ENCODE measurements at places on chromosomes 3 and 15.

- no peak for DNase-seq
Measured at GRCh38 chr3:53712817-53713388, 133.3 kb downstream of the CHDH start.

DNA sequence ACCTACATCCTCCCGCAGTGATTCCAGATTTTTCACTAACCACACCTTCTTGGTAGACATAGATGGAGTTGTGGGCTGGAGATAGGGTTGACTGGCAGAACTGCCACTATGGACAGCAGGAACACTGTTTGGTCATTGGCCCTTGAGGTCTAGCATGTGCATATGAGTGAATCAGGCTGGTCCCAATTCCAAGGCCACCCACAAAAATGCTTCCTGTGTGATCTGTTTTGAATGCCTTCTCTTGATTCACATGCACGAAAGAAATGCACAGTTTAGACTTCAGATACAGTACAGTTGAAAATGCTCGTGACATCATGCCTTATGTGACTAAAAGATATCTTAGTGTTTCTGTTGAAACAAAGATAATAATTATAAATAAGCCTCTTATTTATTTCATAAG lies 285.8 kb upstream of the SEMA6D start:
- DNase-seq, result no peak

GRCh38 chr15:81308260-81308659 lies 15.7 kb downstream of the STARD5 start:
- DNase-seq, result no peak

GRCh38 chr15:54387799-54388198 lies 409.6 kb downstream of the UNC13C start:
- DNase-seq, result no peak

GRCh38 chr15:47434596-47434995 lies 282.7 kb upstream of the SEMA6D start:
- DNase-seq, result no peak

DNA sequence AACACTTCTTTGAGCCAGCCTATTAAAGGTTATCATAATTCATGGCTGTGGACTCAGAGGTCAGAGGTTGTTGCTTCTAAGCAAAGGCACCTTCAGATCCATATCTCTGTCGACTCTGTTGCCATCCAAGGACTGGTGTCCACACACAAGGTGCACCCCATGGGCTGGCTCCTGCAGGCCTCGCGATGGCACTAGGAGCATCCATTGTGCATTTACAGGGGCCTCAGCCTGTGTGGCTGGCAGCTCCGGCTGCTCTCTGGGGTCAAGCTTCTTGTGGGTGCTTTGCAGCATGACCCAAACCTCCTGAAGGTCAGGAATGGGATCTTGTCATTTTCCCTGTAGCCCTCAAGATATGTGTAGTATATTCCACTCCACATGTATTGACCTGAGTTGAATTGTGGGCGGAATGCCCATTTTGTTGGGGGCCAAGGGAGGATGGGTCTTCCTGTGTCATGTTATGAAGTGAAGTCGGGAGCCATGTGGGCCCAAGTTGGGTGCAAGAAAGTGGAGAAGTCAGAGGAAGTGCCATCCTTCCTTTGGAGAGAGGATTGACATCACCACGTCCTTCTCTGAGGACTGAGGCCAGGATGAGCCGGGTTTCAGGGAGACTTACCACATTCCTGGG lies 43.9 kb downstream of the CHDH start:
- no peak for DNase-seq

GRCh38 chr3:106329521-106329920 lies 460.7 kb upstream of the CBLB start:
- no peak for DNase-seq

GRCh38 chr3:159796744-159797143 lies 191.9 kb upstream of the IL12A start:
- no peak for DNase-seq

- DNase-seq, result no peak
Measured at GRCh38 chr3:115165266-115165665, 18.2 kb upstream of the ZBTB20 start.

- DNase-seq, result no peak
Measured at GRCh38 chr3:147385059-147386012, 21.0 kb downstream of the ZIC4 start.

GRCh38 chr3:115156046-115156654 lies 9.1 kb upstream of the ZBTB20 start:
- no peak for DNase-seq

DNA sequence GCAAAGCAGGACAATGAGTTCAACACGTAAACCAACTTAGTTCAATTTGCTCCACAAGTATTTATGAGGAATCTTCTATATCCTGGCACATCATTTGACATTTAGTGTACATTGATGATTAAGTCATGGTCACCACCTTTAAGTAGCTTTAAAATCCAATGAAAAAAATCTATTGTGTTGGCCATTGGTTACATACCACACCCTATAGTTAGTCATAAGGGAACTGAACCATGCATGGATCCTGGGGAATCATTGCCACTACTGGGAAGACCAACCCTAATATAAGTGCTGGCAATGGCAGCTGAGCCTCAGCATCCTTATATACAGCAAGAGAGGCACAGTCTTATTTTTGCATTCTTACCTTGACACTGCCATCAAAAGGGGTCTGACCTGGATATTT lies 502.5 kb downstream of the MECOM start:
- no peak for DNase-seq

DNA sequence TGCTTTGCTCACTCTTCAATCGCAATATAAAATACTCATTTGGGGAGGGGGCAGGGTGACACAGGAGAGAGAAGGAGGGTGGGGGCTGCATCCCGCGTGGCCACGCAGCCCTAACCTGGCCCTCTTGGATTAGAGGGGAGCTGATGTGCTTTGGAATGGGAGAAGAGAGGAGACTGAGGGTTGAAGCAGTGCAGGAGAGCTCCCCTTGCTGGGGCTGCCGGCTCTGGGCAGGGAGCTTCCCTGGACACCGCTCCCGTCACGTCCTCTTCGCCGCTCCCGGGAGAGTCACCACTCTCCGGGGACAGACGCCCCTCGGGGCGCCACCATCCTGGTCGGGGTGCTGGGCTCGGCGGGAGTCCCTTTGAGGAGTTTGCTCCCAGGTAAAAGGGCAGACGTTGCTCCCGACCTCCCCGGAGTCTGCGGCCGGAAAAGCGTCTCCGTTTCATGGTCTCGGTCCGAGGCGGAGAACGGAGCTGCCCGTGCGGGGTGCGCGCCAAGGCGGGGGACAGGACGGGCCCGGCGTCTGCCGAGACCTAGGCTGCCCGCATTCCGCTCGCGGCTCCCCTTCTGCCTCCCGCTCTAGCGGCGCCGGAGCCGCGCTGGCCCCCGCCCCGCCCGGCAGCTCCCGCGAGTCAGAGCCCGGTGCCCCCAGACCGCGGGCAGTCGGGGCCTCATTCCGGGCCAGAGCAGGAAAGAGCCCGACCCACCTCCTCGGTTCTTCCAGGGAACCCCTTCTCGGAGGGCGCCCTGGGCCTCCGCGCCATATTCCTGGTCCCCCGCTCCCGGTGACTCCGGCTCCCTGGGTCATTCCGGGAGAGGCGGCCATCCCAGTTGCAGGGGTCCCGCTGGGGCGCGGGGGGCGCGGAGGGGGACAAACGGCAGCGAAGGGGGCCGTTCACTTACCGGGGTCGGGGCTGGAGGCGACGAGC lies 603 bp downstream of the SLC7A14 start:
- peak; percentile 68 for DNase-seq

DNA sequence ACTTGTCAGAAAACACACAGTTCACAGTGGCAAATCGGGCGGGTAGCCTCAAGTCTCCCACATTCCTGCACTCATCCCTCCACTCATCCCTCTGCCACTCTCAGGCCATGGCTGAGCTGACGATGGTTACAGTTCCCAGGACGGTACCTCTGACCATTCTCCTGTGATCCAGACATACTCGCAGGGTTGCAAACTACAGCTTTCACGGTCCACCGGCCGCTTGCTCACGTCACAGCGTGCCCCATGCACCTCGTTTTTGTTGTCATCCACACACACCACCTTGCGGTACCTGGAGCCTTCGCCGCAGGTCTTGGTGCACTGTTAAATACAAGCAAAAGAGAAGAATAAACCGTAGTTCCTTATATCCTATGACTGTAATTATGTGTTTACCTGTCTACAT lies 137.1 kb downstream of the ADAMTS9 start:
- DNase-seq, result no peak

- peak; percentile 64 for DNase-seq
Measured at GRCh38 chr3:194472290-194472920, 14.4 kb downstream of the ATP13A3 start.

DNA sequence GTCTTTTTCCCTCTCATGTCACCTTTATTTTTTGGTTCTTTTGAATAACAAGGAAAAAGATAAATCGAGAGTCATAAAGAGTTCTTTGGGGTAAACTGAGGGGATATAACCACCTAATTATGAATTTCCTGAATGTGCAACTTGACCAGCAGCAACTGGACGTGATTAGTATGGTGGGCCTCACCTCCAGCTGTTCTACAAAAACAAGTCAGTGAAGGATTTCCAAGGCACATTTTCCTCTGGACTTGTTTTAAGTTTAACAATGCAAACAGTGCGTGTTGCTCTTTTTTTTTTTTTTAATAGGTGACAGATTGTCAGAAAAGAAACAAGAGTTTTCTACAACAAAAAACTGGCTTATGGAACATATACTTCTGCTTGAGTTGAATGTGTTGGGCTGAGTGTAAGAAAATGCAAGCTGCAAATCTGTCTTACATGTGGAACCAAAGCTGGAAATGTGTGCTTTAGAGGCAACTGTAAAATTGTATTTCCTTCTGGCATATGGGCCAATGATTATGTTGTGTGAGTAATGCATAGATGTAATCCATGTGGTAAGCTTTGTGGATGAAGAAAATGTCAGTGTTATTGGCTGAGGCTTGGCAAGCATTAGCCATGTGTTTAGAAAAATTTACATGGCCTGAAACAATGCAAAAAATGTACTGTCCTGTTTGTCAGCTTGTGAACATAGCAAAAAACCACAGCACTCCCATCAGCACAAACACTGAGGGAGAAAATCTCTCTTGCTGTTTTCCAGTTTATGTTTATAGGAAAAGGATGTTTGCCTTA lies 44.5 kb upstream of the FNDC3B start:
- no peak for DNase-seq

DNA sequence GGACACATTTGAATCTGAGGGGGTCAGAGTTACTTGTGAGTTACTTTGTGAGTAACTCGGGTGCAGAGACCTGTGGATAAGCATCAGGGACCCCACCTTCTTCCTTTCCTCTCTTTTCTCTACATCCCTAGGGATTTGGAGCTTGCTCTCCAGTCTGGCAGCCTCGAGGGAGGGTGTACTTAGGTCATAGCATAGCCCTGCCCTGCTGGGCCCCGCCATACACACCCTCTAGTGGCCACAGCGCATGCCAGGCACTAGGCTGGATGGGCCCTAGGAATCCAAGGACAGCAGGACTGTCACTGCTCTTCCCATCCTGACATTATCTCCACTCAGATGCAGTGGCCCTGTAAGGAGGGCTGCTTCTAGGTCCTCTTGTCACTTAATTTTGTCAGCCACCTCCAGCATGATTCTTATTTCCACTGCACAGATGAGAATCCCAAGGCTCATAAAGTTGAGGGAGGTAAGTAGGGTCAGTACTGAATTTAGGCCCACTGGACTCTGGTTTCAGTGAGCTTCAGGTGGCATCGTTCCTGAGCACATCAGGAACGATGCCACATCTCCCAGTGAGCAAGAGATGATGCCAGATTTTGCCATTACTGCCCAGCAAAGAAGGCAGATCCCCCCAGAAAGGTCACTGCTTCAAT lies 3.6 kb upstream of the SMAD6 start:
- peak; percentile 47 for DNase-seq

DNA sequence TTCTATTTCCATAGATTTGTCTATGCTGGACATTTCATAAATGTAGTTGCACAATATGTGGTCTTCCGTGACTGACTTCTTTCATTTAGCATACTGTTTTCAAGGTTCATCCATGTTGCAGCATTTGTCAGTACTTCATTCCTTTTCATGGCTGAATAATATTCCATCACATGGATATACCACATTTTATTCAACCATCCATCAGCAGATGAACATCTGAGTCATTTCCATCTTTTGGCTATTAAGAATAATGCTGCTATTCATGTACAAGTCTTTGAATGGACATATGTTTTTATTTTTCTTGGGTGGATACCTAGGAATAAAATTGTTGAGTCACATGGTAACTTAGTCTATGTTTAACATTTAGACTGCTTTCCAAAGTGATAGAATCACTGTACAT lies 99.3 kb upstream of the RAD18 start:
- no peak for DNase-seq

DNA sequence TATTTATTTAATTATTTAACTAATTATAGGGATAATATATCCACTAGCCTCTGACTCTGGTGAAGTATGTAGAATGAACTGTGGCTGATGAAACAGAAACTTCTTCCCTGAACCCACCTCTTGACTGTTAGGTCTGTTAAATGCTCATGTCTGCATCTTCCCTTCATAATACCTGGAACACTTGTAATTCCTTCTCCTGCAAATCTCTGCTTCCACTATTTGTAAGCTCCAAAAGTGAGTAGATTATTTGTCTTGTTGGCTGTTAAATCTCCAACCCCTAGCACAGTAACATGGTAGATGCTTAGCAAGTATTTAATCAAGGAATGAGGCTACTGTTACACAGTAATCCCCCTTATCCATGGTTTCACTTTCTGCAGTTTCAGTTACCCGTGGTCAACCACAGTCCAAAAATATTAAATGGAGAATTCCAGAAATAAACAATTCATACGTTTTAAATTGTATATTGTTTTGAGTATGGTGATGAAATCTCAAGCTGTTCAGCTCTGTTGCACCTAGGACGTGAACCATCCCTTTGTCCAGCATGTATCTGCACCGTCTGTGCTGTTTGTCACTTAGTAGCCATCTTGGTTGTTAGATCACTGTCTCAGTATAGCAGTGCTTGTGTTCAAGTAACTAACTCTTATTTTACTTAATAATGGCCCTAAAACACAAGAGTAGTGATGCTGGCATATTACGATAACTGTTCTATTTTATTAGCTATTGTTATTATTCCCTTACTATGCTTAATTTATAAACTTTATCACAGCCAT lies 5.7 kb downstream of the TTBK2 start:
- DNase-seq, result no peak

DNA sequence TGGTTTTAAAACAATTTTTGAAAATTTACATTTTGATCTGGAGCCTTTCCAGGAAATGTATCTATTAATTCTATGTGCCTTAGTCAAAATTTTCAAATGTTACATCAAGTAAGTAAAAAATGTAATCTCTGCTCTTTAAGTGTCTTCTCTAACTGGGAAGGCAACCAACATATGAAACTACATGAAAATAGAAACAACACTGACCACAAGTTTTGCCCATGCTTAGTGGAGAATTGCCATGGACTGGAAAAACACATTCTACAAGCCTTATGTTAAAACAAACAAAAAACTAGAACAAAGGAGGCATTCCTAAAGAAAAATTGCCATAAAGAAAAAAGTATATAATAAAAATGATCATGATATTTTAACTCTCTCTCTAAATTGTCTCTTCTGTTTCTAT lies 75.9 kb upstream of the SPRED1 start:
- DNase-seq, result no peak

GRCh38 chr3:196489747-196490146 lies 13.8 kb downstream of the RNF168 start:
- no peak for DNase-seq

Data from G401 (cell line).